ENCODE measurements at places on chromosomes 1 and 21. TPM values are rescaled to one million over a fixed set of nuclear protein-coding genes. Genes with fewer than 3 reads are reported as not detected.

- DNase-seq: no peak
Observed at GRCh38 chr1:116356673-116357072, 16.4 kb upstream of the ATP1A1 start.

DNA sequence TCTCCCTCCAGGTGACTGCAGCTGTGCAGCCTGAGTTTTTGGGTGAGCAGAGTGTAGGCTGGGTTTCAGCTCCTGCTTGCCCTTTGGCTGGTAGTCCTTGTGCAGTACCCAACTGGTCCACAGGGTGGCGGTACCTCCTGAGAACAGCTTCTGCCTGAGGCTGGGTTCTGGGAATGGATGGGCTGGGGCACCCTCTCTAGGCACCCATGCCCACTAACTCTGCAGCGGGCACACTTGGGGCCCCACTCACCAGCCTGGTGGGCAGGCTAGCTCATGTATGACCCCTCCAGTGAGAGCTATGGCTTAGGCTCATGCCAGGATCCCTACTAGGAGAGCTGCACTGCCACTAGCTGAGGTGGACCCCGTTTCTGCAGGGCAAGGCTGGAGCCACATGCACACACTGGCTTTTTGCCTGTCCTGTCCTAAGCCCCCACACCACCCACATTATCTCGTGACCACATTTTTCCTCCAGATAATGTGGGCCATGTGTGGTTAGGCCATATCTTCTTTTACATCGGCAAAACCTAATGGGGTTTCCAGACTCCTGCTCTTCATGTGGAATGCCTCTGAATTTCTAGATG is 15.5 kb upstream of the GSTM4 start:
- DNase-seq: peak; percentile 67

Gene TAS1R1
- total RNA-seq: not detected

DNA sequence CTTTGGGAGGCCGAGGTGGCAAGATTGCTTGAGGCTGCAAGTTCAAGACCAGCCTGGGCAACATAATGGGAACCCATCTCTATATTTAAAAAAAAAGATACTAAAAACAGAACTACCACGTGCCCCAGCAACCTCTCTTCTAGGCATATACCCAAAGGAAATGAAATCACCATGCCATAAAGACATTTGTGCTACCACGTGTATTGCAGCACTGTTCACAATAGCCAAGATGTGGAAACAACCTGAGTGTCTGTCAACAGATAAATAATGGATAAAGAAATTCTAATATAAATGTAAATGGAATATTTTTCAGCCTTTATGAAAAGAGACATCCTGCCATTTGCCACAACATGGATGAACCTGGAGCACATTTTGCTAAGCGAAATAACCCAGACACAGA is 128.6 kb downstream of the PCNX2 start:
- no peak for DNase-seq

DNA sequence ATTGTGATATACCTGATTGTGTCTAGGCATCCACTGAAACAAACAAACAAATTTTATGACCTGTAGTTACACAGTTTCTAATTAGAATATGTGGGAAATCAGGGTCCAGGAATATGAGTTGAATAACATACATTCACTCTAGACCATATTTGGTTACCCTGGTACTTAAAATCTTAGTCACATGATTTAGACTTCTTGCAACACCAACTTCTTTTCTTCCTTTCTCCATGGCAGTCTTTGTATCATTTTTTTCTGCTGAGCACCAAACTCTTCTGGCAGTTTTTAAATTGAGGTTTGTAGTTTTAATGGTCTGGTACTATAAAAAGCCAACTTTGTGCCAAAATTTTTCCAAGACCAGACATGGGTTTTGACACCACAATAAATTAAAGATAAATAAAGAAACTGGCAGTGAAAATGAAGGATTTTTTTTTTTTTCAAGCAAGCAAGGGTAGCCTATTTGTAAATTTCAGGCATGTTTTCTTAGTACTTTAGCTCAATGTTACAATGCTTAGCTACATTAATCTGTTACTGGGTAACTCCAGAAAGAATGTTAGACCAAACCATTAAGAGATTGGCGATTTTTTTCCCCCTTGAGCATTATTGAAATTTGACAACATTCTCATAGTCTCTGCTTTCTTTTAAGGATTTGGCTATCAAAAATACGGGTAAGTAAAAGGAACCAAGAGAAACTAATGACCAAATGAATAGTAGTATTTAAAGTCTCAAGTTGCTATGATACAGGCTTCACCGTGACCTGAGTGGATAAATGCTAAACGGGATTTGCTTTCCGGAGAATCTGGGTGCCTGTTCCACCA is 108.5 kb downstream of the NFIA start:
- no peak for DNase-seq

Gene BRINP2
- total RNA-seq: not detected

DNA sequence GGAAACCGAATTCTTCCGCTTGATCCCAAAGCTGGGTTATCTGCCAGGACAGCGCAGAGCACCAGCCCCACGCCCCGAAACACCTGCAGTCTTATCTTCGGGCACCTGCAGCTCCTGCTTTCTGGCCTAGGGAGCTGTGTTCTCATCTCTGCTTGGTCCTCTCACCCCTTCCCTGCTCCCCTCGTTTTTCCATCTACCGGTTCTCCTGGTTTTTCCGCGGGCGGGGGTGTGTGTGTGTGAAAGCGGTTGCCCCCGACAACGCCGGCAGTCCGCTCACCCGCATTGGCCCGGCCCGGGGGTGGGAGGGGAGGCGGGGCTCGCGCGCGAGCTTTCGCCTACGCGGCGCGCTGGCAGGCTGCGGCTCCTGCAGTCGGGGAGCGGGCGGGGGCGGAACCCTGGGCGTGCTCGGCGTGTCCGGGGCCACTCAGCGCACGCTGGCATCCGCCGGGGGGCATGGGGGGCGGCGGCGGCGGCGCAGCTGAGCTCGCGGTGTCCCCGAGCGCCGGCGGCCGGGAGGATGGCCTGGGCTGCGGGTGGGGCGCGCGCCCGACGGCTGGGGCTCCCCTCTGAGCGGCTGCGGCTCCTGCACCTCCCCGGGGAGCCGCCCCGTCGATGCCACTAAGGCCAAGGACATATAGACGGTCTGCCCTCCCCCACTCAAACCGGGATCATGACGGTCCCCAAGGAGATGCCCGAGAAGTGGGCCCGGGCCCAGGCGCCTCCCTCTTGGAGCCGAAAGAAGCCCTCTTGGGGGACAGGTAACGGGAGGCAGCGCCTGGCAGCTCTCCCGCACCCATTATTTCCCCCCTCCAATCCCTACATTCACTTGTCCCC is 3.2 kb downstream of the ATP8B2 start:
- peak; percentile 53 for DNase-seq

- DNase-seq: no peak
Observed at GRCh38 chr1:111561328-111561727, 57.9 kb upstream of the ADORA3 start.
